Activated CD8-positive, alpha-beta memory T cell treated with anti-CD3 and anti-CD28 coated beads for 36 hours (primary cell): ENCODE measurements at places on chromosomes 12 and 14. TPM values are rescaled to one million over a fixed set of nuclear protein-coding genes. Genes with fewer than 3 reads are reported as not detected.

The IFNG-AS1 gene
- 0.46 TPM for total RNA-seq

The ZDHHC22 gene
- total RNA-seq, result not detected

The GRIN2B gene
- total RNA-seq, result not detected

The HOXC4 gene
- total RNA-seq, result 1.3 TPM

The OLR1 gene
- total RNA-seq, result not detected

The LMO3 gene
- total RNA-seq, result not detected

The VDR gene
- 104 TPM for total RNA-seq

The POTEM gene
- total RNA-seq, result not detected

The RNASE2 gene
- total RNA-seq, result not detected

The CD27 gene
- 134 TPM for total RNA-seq

The IL26 gene
- 0.50 TPM for total RNA-seq

The ANO4 gene
- total RNA-seq, result not detected

The CPNE8 gene
- 3.6 TPM for total RNA-seq

The A2ML1 gene
- not detected for total RNA-seq

The AMN gene
- total RNA-seq, result 0.72 TPM
